Activated CD4-positive, alpha-beta T cell treated with anti-CD3 and anti-CD28 coated beads, Interleukin-2, amount 50 U/mL, for 48 hours (primary cell): ENCODE measurements at places on chromosomes 1 and 21.

GRCh38 chr1:231590453-231591198 lies 36.0 kb upstream of the DISC1 start:
- peak; percentile 37 for DNase-seq

DNA sequence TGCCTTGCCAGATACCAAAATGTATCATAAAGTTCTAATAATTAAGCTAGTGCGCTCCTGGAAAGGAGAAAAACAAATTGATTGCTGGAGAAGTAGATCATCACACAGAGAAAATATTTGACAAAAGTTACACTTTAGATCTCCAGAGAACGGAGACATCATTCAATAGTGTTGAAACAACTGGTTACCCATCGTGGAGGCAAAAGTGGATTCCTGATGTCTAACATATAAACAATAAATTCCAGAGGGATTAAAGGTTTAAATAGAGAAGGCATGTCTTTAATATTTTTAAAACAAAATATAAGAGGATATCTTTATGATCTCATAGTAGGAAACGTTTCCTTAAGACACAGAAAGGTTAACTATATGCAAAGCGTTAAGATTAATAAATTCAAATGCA lies 41.0 kb downstream of the NRIP1 start:
- DNase-seq, result no peak

DNA sequence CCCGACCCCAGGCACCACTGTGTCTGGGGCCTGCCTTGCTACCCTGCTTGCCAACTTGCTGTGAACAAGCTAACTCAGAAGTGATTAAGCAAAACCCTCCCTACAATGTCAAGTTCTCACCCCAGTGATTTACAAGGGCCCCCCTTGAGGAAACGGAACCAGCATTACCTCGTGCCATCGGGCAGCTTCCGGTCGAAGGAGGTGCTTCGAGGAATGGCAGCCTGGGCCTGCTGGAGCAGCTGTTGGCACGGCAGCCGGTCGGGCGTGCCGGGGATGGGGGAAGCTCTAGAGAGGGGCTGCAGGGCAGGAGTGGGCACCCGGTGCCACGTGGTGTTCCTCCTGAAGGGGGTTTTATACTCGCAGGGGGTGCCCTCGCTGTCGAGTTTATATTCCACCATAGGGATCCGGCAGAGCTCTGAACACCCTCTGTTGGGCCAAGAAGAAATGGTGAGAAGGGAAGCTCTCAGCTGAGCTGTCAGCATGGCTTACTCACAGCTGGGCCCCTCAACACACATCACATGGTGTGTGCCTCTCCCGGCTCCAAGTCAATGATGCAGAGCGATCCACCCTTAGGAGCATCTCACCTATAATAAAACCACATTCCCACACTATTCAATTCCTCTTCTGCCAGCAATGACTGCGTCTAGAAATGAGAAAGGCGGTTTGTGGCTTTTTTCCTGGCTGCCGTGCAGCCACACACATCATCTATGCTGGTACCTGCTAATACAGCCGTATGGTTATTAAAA lies 184.4 kb downstream of the SIPA1L2 start:
- DNase-seq, result no peak

DNA sequence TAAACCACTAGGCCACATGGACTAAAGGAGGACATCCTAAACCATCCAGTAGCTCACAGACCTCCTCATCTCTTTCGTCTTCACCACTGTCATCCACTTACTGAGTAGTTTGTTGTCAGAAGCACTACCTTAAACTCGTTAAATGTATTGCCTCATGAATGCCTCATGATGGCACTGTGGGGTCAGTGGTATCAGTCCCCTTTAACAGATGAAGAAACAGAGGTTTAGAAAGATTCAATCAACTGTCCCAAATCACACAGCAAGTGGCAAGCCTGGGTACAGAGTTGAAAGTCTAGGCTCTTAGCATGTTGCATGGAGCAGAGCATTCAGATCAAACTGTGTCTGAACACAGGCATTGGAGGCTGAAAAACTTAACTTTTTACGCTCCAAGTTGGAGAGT lies 183.6 kb upstream of the KIAA0040 start:
- no peak for DNase-seq

DNA sequence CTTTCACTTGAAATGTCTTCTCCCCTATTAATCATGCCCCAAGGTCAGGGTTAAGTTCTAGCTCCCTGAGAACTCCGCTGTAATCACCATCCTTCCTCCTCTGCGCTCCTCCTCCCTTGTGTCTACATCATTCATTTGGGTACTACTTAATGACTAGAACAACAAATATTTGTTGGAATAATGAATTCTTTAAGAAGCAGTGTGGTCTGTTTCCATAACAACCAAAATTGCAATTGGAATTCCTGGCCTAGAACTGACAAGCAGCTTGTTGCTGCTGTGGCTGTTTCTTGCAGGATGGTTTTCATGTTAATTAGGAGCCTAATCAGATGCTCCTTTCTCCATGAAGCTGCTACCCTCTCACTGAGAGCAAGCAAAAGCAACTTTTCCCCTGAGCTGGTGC lies 192.5 kb downstream of the ZZZ3 start:
- DNase-seq, result no peak

- DNase-seq, result no peak
These were observed 68.5 kb downstream of the GPR88 start for GRCh38 chr1:100606438-100606837.

- peak; percentile 54 for DNase-seq
These were observed 154.8 kb downstream of the SLC45A1 start for GRCh38 chr1:8472668-8473067.

- DNase-seq, result no peak
These were observed 48.4 kb upstream of the RUNX3 start for GRCh38 chr1:24978383-24979032.

DNA sequence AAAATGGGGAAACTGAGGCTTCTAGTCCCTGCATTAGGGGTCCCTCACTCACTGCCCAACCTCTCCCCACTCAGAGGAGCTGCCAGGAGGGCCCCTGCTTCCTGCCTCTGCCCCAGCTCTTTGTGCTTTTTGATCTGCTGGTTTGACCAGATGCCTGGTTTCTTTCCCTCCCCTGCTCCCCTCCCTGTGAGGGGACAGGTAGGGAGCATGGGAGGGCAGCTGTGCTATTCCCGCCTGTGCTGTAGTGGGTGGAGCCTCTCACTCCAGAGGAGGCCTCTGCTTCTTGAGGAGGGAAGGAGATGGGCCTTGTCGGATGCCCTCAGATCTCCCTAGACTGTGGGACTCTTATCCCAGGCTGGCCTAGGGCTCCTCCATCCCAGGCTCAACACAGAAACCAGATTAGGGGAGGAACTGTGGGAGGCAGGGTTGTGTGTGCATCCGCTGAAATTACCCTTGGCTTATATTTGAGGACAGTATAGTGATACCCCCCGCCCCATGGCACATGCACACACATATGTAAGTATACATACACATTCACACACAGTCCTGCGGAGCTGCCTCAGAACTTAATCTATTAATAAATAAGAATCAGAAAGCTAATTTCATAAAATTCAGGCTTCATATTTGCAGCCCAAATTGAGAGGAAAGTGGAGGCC lies 4.6 kb downstream of the BOLA1 start:
- no peak for DNase-seq

DNA sequence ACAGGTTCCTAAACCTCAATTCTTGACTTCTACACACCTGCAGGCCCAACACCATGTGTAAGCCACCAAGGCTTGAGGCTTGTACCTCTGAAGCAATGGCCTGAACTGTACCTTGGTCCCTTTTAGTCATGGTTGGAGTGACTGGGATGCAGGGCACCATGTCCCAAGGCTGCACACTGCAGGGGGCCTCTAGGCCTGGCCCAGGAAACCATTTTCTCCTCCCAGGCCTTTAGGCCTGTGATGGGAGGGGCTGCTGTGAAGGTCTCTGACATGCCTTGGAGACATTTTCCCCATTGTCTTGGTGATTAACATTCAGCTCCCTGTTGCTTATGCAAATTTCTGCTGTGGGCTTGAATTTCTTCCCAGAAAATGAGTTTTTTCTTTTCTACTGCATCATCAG lies 75.8 kb upstream of the ZNF678 start:
- DNase-seq, result no peak

- DNase-seq, result peak; percentile 4
These were observed 673 bp upstream of the DHCR24 start for GRCh38 chr1:54887665-54888071.

- no peak for DNase-seq
These were observed 59.2 kb downstream of the SLC25A24 start for GRCh38 chr1:108140936-108141335.

- DNase-seq, result no peak
These were observed 6.8 kb downstream of the PRXL2B start for GRCh38 chr1:2593251-2593878.

DNA sequence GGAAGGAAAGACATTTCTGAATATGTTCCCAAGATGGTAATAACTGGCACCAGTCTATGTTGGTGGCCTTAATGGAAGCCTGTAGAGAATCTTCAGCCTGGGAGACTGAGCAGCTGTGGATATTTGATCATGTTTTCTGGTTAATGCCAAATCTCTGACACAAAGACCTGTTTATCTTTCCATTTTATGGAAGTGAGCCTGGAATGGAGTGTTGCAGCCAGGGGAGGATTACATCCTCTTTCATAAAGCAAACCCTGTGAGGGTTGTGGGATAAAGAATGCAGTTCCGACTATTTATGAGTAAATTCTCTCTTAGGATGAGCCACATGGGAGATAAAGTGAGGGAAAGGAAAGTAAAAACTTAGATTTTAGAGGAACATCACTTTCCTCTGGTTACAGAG lies 144.1 kb downstream of the PCP4 start:
- no peak for DNase-seq

GRCh38 chr1:77888081-77888780 lies at the start of gene NEXN:
Gene NEXN (plus strand): TSS chr1:77888624. CDS start chr1:77916107, 27,483 bp downstream.
- DNase-seq, result no peak

DNA sequence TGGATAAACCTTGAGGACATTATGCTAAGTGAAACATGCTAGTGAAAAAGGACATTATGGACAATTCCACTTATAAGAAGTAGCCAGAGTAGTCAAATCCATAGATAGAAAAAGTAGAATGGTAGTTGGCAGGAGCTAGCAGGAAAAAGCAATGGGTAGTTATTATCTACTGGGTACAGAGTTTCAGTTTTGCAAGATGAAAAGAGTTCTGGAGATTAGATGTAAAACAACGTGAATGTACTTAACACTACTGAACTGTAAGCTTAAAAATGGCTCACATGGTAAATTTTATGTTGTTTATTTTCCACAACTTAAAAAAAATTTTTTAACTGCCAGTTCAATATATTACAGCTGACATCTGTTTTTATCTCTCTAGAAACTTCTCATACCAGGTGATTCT lies 19.4 kb downstream of the JAK1 start:
- no peak for DNase-seq

DNA sequence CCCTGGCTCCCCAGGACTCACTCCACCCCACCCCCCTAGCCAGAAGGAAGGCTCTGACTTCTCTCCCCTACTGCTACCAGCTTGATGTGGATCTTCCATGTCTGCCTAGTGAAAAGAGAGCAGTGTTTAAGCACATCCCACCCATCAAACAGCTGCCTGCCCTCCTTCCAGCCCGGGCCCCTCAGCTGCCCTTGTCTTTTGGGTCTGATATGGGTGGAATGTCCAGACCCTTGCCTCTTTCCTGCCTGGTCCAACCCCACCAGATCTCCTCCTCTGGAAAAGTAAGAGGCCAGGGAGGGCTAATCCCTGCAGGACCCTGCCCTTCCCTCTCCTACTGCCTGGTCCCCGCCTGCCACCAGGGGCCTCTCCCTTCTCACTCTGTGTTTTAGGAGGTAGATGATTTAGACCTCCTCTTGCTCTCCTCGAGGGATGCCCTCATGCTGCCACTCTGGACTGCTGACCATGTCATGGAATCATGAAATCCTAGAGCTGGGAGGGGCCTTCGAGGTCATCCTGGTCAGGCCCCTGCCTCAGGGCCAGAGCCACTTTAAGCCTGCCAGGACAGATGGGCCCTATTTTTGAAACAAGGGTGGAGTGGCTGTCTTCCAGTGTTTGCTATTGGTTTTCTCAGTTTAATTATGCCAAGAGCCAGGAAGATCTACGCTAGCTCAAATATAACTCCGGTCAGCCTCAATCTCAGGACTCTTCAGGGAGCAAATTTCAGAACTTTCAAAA lies 15.8 kb upstream of the HSPG2 start:
- no peak for DNase-seq

DNA sequence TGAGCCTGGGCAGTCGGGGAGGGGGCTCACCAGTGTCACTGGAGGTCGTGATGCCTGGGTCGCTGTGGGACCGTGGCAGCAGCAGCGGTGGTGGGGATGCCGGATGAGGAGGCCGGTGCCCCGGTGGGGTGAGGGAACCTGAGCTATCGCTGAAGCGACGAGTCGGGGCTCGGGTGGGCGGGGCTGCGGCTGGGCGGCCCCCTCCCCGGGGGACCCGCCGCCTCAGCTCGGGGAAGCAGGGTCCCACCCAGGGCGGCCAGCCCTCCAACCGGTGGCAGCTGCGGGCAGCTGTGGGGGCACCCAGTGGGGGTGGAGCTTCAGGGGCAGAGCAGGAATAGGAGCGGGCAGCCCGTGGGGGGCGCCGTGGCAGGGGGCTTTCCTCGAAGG lies 5.0 kb downstream of the ENTREP3 start:
- no peak for DNase-seq

DNA sequence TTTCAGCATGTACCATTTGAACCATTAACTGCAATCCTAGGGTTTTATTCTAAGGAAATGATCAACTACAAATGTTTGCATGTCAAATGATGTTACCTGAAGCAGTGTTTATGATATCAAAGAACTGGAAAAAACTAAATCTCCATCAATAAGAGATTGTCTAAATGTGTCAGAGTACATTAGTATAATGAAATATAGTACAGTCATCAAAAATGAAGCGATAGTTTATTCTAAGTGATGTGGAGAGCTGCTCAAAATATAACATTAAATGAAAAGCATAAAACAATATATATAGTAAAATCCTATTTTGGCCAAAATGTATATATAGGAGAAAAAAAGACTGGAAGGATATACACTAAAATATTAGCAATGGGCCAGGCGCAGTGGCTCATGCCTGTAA lies 24.0 kb downstream of the AKNAD1 start:
- DNase-seq, result no peak

DNA sequence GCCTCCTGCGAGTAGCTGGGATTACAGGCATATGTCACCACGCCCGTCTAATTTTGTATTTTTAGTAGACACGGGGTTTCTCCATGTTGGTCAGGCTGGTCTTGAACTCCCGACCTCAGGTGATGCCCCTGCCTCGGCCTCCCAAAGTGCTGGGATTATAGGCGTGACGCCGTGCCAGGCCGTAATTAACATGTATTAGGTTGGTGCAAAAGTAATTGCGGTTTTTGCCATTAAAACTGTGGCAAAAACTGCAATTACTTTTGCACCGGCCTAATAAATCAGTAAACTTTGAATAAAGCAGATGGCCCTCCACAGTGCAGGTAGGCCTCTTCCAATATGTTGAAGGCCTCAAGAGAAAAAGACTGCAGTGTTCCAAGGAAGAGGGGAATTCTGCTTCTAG lies 35.4 kb downstream of the TNFRSF9 start:
- DNase-seq, result no peak

- no peak for DNase-seq
These were observed 22.1 kb downstream of the SPOCD1 start for GRCh38 chr1:31793586-31794285.

GRCh38 chr1:199129247-199129646 lies 490.4 kb downstream of the PTPRC start:
- DNase-seq, result no peak

DNA sequence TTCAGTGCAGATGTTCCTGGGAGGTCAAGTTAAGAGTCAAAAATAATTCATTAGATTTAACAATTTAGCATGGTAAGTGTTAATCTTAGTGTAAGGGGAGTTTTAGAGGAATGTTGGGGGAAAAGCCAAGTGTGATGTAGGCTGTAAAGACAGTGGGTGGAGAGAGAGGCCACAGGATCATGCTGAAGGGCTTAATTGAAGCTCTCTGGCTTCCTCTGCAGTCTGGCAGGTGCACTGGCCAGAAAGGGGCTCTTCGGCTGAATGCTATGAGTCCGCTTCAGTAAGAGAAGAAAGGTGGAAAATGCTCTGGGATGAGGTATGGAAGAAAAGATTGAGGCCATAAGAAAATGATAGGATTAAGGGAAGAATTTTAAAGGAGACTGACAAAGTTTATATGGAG lies 3.0 kb downstream of the BRDT start:
- no peak for DNase-seq
